Naive thymus-derived CD8-positive, alpha-beta T cell (primary cell): ENCODE measurements at places on chromosomes 11 and 22. TPM values are rescaled to one million over a fixed set of nuclear protein-coding genes. Genes with fewer than 3 reads are reported as not detected.

DNA sequence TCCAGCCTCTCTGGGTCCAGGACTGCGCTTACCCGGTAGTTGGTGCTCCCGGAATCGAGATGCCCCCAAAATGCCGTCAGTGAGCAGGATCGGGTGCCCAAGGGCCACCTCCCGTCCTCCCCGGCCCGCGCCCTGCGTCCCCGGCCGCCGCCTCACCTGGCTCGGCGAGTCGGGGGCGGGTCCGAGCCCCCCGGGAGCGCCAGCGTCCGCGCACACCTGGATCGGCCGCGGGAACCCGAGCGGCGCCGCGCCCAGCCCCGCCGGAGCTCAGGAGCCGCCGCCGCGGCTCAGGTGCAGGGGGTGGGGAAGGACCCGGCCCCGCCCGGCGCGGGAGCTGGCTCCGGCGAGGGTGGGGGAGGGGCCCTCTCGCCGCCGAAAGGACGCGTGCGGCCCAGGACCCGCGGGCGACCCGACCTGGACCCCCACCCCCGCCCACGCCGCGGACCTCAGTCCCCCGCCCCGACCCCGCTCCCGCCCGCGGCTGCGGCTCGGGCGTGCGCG is at the start of gene SHANK2:
Gene SHANK2, minus strand, starts transcription at position 309 of the 501 bp plus-strand sequence. CDS start 105,251 bp downstream, outside the sequence.
- DNase-seq = no peak

The VPREB1 gene
- total RNA-seq = not detected

- no peak for DNase-seq
These were observed 350.2 kb downstream of the TTC28 start for GRCh38 chr22:28329186-28330073.

DNA sequence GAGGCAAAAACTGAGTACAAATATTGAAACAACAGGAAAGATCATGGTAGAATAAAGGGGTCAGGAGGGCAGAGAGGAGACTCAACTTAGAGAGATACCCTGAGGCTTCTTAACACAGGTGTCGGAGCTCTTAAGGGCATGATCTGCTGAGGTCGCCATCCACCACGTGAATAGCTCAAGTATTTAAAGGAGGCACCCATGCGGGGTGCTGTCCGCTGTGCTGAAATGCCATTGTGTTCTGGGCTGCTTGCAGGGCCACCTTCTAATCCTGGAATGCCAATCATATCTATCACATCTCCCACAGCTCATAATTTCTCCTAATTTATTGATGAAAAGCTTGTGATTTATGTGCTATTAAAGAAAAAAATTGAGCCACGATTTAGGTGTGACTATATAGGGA is 90.2 kb downstream of the SEZ6L start:
- no peak for DNase-seq

DNA sequence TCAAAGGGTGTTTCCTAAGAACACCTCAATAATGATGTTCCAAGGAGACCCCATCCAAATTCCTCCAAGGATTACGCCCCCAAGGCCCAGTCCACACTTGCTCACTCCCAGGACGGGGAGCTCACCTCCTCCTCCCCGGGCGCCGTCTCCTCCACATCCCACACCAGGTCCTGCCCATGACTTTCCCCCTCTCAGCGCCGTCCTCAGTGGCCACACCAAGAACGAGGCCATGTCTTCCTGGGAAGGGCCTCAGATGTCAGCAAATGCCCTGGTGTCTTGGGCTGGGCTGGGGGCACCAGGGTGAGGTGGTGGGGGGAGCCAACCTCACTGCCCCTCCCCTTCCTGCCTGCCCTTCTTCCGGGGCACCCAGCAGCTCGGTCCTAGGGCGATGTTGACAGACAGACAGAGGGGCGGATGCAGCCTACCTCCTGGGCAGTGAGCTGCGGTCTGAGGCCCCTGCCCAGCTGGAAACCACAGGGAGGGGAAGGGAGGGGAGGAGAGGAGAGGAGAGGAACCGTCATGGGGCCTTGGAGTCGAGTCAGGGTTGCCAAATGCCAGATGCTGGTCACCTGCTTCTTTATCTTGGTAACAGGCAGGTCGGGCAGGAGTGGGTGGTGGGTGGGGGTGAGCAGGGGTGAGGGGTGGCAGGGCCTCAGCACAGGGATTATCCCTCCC is at the start of the genes C11orf21 and TSPAN32:
Gene C11orf21, minus strand, starts transcription at position 288 of the 675 bp plus-strand sequence. Its CDS starts 110 bp downstream, at position 178.
Gene TSPAN32, plus strand, starts transcription at position 383 of the 675 bp plus-strand sequence. Its CDS starts 137 bp downstream, at position 520.
- DNase-seq = peak; percentile 73

The MMP7 gene
- total RNA-seq = not detected

- no peak for DNase-seq
These were observed 127.9 kb downstream of the BUD13 start for GRCh38 chr11:116644941-116645305.

The GLB1L2 gene
- 2.1 TPM for total RNA-seq

DNA sequence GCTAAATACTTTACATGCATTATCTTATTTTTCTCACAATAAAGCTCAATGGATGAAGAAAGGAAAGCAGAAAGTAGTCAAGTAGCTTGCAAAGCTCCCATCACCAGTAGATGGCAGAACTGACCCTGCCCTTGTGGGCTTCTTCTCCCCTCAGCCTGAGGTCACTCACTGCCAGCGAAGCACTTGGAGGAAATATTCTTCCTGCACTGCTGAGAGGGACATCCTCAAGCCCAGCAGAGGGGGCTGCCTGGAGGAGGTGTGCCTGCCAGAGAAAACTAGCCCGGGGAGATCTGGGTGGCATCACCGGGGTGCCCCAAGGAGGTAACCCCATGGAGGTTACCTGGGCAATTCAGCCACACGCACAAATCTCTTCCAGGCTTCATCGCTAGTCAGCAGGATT is 6.6 kb downstream of the APOL4 start:
- peak; percentile 7 for DNase-seq

- no peak for DNase-seq
These were observed 334.8 kb upstream of the LARGE1 start for GRCh38 chr22:34255042-34255441.

- DNase-seq = no peak
These were observed 42.6 kb upstream of the VPREB1 start for GRCh38 chr22:22201930-22202343.

DNA sequence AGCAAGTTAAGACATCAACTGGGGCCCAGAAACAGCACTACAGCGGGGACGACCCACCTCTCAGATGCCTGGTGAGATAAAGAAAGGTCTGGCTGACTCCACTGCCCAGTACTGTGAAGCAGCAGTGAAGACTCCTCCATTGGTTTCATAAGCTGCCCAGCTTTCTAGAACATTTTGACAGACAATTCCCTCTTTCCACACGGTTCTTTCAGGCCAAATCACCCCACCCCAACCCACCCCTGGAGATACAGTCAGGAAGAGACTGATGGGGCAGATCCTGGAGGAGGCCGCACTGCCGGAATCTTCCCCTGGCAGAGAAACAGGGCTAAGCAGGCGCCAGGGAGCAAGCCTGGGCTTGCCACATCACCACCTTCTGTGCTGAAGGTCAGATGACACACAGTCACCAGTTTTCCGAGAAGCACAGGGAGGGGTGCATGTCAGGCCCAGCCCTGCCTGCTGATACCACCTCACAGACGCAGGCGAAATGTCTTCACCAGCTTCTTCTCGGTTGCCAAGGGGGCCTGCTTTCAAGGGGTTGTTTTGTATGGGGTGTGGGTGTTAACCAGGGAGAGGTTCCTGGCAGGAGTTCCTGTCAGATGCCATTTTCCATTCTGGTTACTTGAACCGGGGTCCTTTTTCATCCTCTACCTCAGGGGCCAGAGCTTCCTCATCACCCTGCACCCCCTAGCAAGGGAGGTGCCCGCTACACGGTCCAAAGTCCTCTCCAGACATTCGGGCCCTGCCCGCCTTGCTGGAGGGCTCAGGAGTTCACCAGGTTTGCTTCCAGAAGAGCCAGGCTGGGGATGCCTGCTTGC is 1.4 kb upstream of the NEAT1 start:
- DNase-seq = peak; percentile 83

The NLRP14 gene
- total RNA-seq = not detected

DNA sequence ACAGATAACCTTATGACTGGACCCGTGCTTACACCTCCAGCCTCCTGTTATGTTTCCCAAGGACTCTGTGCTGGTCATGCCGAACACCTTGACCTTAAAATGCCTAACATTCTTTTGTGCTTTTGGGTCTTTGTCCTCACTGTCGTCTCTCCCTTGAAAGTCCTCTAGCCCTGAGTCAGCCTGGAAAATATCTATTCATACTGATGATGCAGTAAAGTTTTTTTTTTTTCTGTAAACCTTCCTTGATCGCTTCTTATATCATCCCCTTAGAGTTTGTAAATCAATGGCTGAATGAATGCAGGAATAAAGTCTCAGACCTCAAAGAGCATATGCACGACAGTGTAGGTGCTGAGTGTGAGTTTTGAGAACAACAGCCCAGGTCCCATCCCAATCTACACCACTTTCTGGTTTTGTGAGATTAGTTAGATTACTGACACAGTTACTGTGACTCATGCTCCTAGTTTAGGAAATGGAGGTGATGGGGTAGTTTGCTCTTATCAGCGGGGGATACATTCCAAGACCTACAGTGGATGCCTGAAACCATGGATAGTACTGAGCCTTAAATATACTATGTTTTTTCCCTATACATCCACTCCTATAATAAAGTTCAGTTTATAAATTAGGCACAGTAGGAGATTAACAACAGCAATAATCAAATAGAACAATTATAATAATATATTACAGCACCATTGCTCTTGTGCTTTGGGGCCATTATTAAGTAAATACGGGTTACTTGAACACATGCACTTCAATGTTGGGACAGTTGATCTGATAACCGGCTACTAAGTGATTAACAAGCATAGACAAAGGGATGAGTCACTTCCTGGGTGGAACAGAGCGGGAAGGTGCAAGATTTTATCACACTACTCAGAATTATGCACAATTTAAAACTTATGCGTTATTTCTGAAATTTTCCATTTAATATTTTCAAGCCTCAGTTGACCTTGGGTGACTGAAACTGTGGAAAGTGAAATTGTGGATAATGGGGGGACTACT is 8.6 kb downstream of the TCN1 start:
- no peak for DNase-seq

GRCh38 chr22:24185001-24185500 is 3.8 kb downstream of the SUSD2 start:
- no peak for DNase-seq

- DNase-seq = no peak
These were observed 8.4 kb downstream of the TRIOBP start for GRCh38 chr22:37705205-37705604.

DNA sequence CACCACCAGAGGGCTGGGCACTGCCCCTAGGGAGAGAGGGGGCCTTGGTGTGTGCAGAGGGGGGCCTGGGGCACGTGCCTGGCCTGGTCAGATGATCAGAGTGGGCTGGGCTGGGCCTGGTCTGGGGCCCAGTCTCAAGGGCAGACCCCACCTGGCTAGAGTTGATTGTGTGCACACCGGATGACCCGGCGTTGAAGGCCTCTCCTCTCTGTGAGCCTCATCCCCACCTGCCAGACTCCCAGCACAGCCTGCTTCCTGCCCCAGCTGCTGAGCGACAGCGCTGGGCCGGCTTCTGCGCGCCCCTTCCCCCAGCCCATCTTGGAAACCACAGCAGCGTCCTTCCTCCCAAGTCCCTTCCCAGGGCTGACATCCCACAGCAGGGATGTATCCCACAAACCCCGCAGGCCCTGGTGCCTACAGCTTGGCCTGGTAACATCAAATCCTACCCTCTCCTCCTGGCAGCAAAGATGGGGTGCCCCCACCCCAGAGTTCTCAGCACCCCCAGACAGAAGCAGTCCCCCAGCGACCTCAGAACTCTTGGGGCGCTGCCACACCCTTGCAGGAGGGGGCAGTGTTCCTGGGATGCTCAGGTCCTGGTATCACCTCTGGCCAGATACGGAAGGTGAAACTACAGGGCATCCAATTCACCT is 11.0 kb upstream of the TSSC4 start:
- DNase-seq = no peak

GRCh38 chr11:27558401-27558800 is 51.8 kb upstream of the LIN7C start:
- no peak for DNase-seq

The TENM4 gene
- total RNA-seq = not detected

The HORMAD2 gene
- total RNA-seq = not detected

GRCh38 chr11:76266286-76267100 is 60.2 kb upstream of the WNT11 start:
- no peak for DNase-seq

The CHKA gene
- 12.6 TPM for total RNA-seq

The BTBD18 gene
- total RNA-seq = 0.30 TPM

DNA sequence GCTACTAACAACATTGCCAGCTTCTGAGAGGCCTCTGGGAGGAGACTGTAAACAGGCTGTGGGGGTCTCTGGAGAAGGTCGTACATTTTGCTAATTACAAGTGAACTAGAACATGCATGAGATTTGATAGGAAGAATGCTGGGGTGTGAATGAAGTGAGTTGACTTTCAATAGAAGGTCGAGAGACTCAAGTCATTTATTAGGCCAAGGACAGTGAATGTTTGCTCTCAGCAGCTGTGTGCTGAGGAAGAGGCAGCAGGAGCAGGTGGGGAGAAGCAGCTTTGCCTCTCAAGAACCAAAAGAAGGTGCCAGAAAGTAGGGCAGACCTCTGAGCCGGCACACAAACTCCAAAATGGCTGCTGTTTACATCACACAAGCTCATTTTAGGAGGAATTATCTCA is 91.7 kb downstream of the PIWIL4 start:
- no peak for DNase-seq

DNA sequence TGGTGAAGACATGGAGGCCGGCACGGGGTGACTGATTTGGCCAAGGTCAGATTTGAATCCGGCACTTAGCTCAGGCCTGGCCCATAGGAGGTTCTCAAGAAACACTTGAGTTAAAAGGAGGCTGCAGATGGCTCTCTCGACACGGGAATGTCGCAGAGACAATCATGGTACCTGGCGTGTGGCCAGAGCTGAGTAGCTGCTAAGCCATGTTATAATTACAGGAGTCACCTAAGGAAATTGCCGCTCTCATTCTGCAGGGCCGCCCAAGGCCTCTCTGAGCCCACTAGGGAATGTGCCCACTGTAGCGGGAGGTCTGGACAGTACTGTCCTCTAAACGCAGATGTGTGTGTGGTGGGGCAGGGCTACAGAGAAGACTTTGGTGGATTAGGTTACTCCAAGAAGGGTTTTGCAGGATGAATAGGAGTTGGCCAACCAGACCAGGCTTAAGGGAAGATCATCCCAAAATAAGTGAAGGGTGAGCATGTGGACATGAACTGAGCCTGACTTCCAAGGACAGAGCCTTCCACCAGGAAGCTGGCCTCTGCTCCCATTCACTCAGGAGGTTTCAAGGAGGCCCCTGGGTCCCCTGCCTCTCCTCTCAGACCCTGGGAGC is 19.3 kb upstream of the PRR5 start:
- DNase-seq = no peak

DNA sequence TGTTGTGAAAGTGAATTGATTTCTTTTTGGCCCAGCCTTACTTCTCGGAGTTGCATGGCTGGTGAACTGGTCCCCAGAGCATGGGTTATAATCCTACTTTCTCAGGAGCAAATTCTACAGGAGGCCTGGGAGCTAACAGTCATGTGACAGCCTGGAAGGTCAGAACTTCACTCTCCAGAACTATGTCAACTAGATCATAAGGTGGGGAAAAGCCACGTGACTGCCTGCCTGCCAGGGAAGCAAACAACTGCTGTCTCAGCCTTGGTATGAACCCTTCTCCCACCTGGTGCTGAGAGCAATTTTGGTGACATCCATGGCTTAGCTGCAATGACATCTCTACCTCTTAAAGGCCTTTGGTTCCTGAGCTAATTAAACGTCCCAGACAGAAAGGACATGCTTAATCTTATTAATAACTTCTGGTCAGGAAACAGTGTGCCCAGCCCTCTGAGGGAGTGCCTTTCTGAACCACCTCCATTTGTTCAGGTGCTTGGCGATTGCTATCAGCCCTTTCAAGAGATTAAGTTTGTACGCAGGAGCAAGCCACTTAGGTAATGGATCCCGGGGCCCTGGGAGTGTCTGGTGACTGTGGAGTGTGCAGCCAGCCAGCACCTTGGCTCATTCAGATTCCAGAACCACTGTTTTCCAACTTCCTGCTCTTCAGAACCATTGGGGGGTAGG is 1.4 kb upstream of the CREB3L1 start:
- no peak for DNase-seq
